SK-N-SH treated with all-trans-retinoic acid at 6 μM for 48 hours (cell line): ENCODE measurements at places on chromosomes 12 and 14.

GRCh38 chr14:45807178-45807899 is 554.3 kb upstream of the MIS18BP1 start:
- no peak for ATAC-seq

- ATAC-seq = peak; percentile 34
These were observed 1.6 kb downstream of the GDF11 start for GRCh38 chr12:55744340-55745030.

DNA sequence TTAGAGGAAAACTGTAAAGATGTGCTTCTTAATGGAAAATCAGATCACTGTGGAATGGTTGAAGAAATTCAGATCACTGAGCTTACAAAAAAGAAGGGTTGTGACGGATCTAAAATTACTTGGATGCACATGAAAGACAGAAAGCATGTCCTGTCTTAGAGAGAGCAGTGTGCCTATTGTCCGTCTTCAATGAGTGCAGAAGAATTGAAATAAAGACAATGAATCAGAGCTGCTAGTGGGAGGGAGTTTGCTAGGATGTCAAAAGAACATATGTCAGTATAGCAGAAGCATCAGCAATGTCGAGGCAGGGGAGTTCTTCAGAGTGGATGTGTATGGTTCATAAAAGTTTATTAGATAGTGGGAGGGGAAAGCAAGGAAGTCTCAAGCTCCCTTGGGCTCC is 172.7 kb downstream of the SYNE2 start:
- no peak for ATAC-seq

DNA sequence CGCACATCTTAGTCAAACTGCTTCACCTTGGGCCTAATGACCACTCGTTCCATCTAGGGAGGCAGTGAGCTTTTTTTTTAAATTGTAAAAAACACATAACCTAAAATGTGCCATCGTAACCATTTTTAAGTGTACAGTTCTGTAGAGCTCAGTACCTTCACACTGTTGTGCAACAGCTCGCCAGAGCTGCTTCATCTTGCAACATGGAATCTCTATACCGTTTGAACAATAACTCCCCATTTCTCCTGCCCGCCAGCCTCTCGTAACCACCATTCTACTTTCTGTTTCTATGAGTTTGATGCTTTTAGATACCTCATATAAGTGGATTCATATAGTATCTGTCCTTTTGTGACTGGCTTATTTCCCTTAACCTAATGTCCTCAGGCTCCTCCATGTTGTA is 196.2 kb downstream of the CHST11 start:
- ATAC-seq = no peak

DNA sequence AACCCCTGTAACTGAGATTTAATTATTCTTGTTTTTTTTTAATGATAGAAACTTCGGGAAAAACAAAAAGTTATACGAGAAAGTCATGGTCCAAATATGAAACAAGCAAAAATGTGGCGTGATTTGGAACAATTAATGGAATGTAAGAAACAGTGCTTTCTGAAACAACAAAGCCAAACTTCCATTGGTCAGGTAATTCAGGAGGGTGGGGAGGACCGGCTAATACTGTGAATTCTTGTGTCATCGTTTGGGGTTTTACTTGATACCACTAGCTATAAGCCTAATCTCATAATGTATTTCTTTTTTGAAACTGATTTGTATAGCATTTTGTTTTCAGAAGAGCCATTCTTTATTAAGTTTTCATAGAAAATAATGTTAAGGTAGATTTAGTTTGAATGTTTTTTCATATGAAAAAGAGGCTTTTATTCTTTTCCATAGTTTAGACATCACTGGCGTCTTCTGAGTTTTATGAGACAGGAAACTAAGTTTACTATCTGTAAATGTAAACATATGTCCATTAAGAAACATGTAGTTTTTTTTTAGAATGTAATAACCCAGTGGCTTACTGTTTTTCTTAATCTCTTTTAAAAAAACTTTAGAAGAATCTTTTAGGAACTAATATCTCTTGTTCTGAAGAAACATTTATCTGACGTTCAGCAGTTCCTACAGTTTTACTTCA is 62.9 kb upstream of the ATP2A2 start:
- ATAC-seq = no peak

DNA sequence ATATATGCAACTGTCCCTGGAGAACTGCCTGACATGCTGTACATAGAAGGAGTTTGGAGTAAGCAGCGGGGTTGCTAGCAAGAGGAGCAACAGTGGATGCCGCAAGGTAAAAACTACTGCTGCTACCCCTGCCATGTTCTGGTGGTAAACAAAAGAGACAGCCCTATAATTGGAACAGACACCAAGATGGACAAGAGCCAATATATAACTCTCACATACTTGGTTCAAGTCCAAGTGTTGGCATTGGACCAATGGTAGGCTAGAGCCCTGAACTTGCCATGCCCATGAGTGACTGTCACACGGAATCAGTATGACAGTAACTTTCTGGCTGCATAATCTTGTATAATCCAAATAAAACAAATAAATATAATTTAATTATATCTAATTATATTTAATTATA is 13.7 kb downstream of the ATXN7L3B start:
- no peak for ATAC-seq

DNA sequence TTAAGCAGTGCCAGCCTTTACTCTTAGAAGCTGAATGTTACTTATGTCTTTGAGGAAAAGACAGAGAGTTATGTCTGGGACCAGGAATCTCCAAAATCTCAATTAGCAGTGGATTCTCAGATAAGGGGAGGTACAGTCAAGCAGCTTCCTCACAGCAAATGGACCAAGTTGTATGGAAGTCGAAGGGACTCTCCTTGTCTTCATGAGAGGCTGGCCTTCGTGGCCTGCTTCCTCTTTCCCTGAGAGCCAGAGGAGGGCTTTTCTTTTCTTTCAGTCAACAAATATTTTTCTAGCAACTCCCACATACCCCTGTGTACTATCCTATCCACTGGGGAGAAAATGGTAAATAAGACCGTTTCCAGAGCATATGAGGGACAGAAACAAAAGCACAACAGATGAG is 6.6 kb upstream of the WNT5B start:
- ATAC-seq = no peak

DNA sequence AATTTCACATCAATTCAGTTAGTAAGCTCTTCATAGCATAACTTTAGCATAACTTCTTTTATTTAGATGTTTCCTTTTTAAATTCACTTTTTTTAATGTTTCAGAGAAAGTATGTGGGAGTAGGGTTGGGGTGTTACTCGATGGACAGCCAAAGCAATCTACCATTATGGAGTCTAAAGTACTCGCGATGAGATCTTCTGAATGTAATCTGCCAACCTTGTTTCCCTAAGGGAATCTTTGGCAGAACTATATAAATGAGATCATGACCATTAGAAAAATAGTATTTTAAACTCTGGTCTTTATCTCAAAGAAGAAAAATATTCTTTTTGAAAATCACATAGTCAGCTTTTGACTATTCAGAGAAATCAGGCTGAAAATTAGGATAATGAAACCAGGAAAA is 103.9 kb downstream of the BBS10 start:
- ATAC-seq = no peak

DNA sequence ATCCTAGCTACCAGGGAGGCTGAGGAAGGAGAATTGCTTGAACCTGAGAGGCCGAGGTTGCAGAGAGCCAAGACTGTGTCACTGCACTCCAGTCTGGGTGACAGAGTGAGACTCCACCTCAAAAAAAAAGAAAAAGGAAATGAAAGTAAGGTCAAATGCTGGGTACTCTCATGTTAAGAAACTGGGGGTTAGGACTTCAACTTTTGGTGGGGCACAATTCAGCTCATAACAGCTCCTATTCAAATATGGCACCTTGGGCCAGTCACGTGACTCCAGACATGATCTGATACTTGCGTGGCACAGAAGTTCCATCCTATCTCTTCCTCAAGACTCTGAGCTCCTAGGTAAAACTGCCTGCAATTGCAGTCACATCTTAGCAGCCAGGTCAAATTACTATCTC is 142.7 kb downstream of the EGLN3 start:
- no peak for ATAC-seq
